Suppressor macrophage treated with lipopolysaccharide for 1 hour (primary cell): ENCODE measurements at places on chromosomes 3 and 15.
A peak's percentile ranks its signal among the peaks of the same experiment; 100 is the strongest.

GRCh38 chr15:99449514-99449913 is 116.3 kb upstream of the MEF2A start:
- DNase-seq = no peak

DNA sequence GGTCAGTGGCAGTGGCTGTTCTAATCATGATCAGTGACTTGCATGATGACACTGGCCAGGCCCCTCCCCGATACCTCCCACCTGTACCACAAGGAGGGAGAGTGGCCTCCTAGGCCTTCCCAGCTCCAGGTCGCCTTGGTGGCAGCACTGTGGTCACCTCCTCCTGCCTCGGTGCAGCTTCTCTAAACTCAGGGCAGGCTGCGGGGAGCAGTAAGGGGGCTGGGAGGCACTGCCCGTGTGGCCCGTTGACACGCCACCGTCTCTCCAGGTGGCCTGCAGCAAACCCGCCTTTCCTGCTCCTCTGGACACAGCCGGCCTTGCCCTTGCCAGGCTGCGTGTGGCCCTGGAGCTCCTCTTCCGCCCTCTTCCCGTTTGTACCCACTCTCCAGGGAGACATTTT is 184.1 kb downstream of the XXYLT1 start:
- DNase-seq = no peak

- no peak for DNase-seq
Measured at GRCh38 chr15:56349554-56349953, 15.7 kb upstream of the TEX9 start.

DNA sequence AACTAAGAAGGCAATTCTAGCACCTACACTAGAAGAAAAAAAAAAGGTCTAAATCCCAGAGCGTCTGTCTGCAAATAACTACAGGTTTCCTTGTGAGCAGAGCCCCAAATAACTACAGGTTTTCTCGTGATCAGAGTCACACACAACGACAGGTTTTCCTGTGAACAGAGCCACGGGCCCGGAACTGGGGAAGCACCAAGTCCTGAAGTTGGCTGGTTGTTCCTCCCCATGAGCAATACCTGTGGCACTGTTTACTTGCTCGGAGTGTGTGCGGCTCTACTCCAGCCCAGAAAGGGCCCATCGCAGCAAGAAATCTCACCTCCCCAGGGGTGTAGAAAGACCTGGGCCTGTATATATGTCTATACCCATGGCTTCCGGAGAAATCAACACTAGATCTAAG is 644 bp upstream of the MASP1 start:
- no peak for DNase-seq

GRCh38 chr3:88812576-88812975 is 294.8 kb upstream of the EPHA3 start:
- DNase-seq = no peak

DNA sequence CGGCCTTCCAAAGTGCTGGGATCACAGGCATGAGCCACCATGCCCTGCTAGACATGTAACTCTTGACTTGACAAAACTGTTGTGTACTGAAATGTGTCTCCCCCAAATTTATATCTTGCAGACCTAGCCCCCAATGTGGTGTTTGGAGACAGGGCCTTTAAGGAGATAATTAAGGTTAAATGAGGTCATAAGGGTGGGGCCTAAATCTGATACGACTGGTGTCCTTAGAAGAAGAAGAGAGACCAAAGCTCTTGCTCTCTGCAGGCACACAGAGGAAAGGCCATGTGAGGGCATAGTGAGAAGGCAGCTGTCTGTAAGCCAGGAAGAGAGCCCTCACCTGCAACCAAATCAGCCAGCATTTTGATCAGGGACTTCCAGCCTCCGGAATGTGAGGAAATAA is 361.3 kb downstream of the SV2B start:
- no peak for DNase-seq

DNA sequence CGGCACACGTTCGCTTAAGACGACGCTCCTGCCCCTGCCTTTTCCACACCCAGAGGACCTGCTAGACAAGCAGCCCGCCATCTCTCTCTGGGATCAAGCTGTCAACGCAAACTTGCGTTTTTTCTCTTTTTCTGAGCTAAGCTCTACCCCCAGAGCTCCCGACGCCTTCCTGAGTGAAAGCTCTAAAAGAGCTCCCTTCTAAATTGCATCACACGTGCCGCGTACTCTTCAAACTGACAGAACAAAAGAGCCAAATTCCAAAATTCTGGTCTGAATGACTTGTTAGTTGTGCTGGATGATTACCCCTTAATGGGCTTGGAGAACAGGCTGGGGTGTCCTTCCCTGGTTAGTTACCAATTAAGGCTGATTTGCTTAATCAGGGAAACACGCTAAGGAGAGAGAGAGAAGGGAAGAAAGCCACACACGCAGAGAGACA is 81.2 kb downstream of the MDFIC2 start:
- no peak for DNase-seq

GRCh38 chr15:60508442-60508841 is 29.5 kb upstream of the ICE2 start:
- no peak for DNase-seq

DNA sequence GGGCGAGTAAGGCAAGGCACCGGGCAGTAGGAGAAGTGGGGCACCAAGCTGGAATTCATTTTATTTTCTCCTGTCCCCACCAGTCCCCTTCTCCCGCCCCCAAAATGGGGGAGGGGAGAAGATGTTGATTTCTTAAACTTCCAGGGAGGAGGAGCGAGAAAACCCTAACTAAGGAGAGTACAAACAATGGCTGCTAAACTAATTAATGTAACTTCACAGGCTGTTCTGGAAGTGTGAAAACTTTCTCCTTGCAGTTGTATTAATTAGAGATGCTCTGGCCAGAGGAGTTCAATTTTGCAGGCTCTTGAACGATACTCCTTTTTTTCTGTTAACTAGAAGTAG is 11.5 kb downstream of the ZIC4 start:
- DNase-seq = no peak

- no peak for DNase-seq
Measured at GRCh38 chr15:38524156-38524555, 40.5 kb downstream of the RASGRP1 start.

GRCh38 chr3:111737706-111738086 is 121.4 kb upstream of the PHLDB2 start:
- no peak for DNase-seq

- DNase-seq = no peak
Measured at GRCh38 chr15:80154336-80154735, 1.5 kb downstream of the FAH start.

- no peak for DNase-seq
Measured at GRCh38 chr3:12890610-12891390, 49.4 kb upstream of the RPL32 start.

DNA sequence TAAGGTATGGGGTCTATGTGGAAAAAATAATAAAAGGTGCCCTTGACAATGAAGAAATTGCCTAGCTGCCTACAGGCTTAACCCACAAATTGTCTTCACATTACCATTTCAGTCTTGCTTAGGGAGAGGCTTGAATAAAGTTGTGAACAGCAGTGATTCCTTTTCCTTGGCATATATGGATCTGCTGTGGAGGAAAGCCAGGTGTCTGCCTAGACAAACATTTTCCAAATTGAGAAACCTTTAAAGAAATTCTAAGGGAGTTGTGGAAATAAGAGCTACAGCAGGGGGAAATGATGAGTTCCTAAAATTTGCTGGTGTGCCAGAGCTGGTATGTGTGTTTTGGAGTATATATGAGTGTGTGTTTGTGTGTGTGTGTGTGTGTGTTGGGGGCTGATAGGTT is 452.1 kb downstream of the NTRK3 start:
- DNase-seq = no peak

DNA sequence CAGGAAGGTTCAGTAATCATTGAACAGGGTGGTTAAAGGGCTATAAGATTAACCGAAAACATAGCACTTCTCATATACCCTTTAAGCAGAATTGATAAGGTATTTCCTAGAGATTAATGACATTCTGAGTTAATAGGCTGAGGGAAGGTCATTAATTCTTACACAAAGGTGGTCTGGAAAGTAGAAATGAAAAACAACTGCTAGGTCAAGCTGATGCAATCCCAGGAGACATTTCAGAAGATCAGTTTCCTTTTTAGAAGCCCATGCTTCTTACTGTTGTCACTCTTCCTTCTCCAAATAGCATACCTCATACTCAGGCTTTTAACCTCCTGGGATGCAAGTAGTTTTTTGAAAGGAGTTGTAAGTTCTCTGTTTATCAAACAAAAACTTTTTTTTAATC is 8.8 kb downstream of the FILIP1L start:
- peak; percentile 3 for DNase-seq

DNA sequence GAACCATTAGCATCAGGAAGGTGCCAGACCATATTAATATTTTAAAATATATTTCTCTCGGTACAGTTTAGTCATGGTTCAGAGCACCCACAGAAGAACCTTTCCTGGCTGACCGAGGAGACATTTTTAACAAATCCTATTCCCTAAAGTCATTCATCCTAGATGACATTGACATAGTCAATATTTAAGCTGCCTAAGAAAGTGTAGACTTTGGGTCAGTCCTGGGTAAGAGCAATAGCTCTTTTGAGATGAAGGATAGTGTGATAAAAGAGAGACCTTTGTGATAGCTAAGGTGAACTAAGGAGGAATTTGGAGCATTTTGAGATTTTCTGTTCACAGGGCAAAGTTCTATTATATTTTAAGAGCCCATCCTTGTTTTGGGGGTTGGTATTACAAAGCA is 47.5 kb downstream of the ZNF609 start:
- no peak for DNase-seq

- no peak for DNase-seq
Measured at GRCh38 chr3:187932530-187932929, 187.3 kb upstream of the BCL6 start.

GRCh38 chr3:143099690-143100089 is 19.9 kb upstream of the CHST2 start:
- no peak for DNase-seq

DNA sequence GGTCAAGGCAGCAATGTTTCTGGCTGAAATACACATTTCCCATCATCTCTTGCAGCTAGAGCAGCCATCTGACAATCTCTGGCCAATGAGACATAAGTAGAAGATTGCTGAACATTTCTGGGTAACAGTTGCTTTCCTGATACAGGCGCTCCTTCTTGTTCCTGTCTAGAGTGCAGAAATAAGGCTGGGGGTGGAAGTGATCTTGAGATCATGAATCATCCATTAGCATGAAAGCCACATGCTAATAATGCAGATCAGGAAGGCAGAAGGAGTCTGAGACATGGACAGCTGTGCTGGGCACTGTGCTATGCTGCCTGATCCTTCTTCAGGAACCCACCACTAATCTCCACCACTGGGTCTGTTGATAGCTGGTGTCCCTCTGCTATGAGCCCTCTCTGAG is 14.8 kb upstream of the TMEM108 start:
- peak; percentile 23 for DNase-seq

DNA sequence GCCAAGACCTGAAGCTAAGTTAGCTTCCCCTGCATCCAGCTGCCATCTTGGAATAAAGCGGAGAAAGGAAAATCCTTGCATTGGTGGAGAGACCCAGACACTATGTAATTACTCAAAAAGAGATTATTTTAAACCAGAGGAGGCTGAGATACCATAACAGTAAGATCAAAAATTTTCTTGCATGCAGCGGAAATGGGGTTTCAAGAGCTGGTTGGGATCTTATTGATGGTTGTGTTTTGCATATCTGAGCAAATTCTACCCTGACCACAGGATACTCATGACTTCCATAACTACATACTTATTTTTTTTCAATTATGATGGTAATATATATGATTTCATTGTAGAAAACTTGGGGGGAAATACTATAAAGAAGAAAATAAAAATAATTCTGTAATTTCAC is 17.5 kb downstream of the TMEM158 start:
- no peak for DNase-seq

GRCh38 chr3:111617406-111617805 is 22.3 kb upstream of the ZBED2 start:
- DNase-seq = no peak

GRCh38 chr3:58621086-58621830 is 44.1 kb upstream of the FAM107A start:
- no peak for DNase-seq

DNA sequence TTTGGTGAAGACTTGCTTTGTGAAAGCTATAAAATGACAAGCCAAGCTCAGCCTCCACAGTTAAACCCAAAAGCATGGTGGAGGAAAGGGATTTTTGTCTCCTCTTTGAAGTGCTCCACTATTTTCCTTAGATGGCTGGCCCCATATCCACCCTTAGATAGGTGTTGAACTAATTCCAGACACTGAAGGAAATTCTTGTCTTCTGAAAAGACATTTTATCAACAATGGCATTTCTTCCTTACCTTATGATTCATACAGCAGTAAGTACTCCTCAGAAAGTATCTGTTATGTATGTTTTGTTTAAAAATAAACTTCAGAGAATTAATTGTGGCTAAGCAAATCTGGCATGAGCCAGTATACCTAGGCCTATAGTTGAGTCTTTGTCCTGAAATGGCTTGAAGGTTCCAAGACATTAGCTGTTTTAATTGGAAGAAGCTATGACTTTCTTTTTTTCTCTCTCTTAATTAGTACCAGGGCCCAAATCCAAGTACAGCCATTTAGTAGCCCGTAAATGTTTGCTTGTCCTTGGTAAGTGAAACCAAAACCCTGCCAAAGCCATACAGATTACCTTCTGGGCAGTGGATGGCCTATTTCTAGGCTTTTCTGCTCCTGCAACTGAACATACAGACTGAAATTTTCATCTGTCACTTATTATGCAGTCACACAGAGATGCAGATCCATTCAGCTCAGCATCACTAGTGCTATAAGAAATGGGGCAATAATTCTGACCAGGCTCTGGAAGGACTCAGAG is 5.1 kb upstream of the BFSP2 start:
- no peak for DNase-seq

DNA sequence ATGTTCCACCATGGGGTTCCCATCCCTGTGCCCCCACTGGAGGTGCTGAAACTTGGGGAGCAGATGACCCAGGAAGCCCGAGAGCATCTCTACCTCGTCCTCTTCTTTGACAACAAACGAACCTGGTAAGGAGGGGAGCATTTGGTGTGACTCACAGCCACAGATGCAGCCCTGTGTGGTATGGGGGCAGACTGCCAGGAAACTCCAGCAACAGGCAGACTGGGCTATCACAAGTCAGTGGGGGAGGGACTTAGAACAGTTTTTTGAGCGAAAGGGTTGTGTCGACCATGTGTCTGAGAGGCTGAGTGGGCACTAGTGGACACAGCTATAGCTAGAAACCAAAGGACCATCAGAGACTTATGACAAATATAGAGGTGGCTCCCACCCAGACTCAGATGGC is 3.4 kb upstream of the OGG1 start:
- no peak for DNase-seq

DNA sequence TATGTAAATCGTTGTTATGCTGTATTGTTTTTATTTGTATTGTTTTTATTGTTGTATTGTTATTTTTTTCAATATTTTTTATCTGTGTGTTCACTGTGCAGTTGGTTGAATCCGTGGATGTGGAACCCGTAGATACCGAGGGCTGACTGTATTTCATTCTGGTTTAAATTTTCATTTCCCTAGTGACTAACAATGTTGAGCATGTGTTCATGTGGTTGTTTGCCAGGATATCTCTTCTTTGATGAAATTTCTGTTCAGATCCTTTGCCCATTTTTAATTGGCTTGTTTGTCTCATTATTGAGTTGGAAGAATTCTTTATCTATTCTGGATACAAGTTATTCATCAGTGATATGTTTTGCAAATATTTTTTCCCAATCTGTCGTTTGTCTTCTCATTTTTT is 29.7 kb downstream of the STOML1 start:
- DNase-seq = no peak

- DNase-seq = no peak
Measured at GRCh38 chr15:58987036-58987435, 427 bp upstream of the RNF111 start.
